ENCODE measurements at places on chromosomes 3 and 15. TPM values are rescaled to one million over a fixed set of nuclear protein-coding genes. Genes with fewer than 3 reads are reported as not detected.

Gene RARRES1
- 40.5 TPM for total RNA-seq

Gene FETUB
- total RNA-seq = not detected

Gene SUCNR1
- total RNA-seq = 0.59 TPM

Gene C15orf39
- 19.4 TPM for total RNA-seq

Gene ZNF80
- not detected for total RNA-seq

Gene TAGLN3
- 0.48 TPM for total RNA-seq

DNA sequence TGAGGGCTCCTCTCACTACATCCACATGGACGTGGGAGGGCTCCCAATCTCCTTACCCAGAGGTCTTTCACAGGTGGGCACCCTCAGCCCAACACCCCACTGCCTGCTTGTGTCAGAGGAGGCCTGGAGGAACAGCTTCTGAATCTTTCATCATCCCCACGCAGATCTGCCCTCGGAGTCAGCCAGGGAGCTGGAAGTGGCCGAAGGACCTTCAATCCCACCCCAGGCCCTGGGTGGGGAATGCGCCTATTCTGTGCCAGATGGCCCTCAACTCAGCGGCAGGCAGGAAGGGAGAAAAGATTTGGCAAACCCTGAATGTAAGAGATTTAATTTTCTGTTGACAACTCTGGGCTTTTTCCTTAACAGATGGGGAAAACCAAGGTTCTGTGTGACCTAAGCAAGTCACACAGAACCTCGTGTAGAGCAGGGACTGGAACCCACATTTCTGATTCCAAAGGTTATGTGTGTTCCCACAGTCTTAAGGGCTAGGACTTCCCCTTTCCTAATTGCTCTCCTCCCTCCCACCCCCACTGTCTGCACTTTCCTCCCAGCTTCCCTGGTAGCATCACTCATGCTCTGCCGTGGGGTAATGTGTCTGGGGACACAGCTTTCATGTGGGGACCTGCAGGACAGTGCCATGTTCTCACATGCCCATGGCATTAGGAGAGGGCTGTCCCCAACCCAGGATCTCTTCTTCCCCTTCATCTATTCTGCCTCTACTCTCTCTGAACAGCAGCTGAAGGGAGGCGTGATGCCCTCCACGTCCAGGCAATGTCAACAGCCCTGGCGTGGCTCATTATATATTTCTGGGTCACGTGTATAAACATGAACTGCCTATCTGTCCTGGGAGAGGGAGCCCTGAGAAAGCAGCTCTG lies 98.1 kb downstream of the SEMA5B start:
- no peaks in the 10 kb centered on the region for H3K4me1 ChIP-seq
- H3K27ac ChIP-seq = no peak overlapping the region
- no peak overlapping the region for H3K4me3 ChIP-seq

DNA sequence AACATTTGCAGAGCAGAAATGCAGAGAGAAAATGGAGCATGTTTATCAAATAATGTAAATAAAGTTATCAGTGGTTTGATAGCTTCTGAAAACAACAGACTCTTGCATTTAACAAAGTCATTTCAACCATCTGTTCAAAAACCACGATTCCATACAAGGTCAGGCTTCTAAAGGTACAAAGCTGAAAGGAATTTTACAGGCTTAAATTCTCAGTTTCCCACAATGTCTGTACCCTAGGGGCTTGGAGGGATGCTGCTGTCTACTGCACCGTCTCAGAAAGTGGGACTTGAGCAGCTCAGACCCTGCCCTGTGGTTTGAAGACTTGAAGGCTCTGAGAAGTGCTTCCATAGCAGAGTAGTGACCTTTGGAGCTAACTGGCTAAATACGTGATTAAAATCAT lies 30.4 kb upstream of the TM4SF1 start:
- H3K36me3 ChIP-seq = no peaks in the 10 kb centered on the region
- no peak overlapping the region for H3K27ac ChIP-seq
- DNase-seq = no peak
- H3K4me3 ChIP-seq = no peak overlapping the region
- no peaks in the 10 kb centered on the region for H3K4me1 ChIP-seq
- H3K27me3 ChIP-seq = no peaks in the 10 kb centered on the region

- H3K27ac ChIP-seq = no peak overlapping the region
- H3K4me3 ChIP-seq = no peak overlapping the region
- H3K27me3 ChIP-seq = no peaks in the 10 kb centered on the region
- H3K36me3 ChIP-seq = no peaks in the 10 kb centered on the region
- H3K4me1 ChIP-seq = no peaks in the 10 kb centered on the region
- DNase-seq = no peak
Measured at GRCh38 chr3:35929158-35929557, 289.8 kb downstream of the ARPP21 start.

DNA sequence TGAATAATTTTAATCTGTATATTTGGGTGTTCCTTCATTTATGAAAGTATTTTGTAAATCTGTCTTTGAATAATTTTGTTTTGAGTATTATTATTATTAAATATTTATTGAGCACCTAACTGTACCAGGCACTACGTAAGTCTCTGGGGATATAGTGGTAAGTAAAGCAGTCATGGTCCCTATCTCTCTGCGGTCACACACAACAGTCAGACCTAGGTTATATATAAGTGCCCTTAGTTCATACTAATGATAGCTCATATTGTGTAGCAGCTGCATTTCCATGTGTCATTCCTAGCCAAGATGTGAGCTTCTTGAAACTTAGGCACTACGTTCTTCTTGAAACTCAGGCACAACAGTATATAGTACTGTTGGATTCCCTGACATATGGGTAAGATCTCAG lies 12.4 kb downstream of the NKTR start:
- no peak overlapping the region for H3K4me3 ChIP-seq
- H3K27ac ChIP-seq = no peak overlapping the region
- DNase-seq = no peak
- no peaks in the 10 kb centered on the region for H3K27me3 ChIP-seq

DNA sequence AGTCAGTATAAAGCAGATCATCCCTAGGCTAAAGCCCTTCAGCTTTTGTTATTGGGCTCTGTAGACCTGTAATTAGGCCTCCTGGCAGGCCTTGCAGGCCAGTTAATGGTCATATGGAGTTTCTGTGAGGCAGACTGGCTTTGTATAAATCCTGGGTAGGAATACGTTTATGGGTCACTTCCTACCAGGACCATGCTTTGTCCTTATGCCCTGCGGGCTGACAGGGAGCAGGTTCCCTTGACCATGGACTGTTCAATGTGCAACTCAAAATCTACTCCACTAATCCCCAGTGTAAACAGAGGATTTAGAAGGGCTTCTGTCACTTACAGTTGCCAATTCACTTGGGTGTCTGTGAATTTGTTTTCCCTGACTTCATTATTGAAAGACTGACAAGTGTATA lies 202.7 kb upstream of the MLF1 start:
- H3K4me3 ChIP-seq = no peak overlapping the region
- H3K27ac ChIP-seq = no peak overlapping the region
- no peaks in the 10 kb centered on the region for H3K4me1 ChIP-seq
- H3K27me3 ChIP-seq = no peaks in the 10 kb centered on the region
- H3K36me3 ChIP-seq = no peaks in the 10 kb centered on the region

DNA sequence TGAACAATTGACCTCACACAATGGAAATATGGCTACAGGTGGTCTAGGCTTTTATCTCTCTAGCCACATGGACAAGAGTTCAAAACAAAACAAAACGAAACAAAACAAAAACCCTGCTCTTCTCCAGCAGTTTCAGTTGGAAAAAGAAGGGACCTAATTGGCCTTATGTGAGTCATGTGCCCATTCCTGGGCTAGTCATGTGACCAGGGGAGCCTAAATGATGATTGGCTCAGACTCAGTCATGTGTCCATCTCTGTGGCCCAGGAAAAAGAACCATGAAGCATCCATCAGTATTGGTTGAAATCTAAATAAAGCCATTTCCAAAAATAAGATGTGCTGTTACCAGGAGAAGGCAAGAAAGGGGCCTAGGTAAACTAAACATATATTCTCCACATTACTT lies 96.8 kb downstream of the ANXA2 start:
- H3K4me3 ChIP-seq = no peak overlapping the region
- no peaks in the 10 kb centered on the region for H3K36me3 ChIP-seq
- H3K27ac ChIP-seq = no peak overlapping the region
- no peaks in the 10 kb centered on the region for H3K4me1 ChIP-seq
- no peaks in the 10 kb centered on the region for H3K27me3 ChIP-seq

- no peak for DNase-seq
- H3K27ac ChIP-seq = peak overlapping the region; percentile 71
- no peak overlapping the region for H3K4me3 ChIP-seq
- H3K4me1 ChIP-seq = peaks cover 34% of the 10 kb centered on the region
- H3K36me3 ChIP-seq = no peaks in the 10 kb centered on the region
- no peaks in the 10 kb centered on the region for H3K27me3 ChIP-seq
Measured at GRCh38 chr3:141427764-141428163, 59.1 kb upstream of the RASA2 start.

GRCh38 chr3:157282261-157283191 lies 122.6 kb upstream of the CCNL1 start:
- H3K4me1 ChIP-seq = no peaks in the 10 kb centered on the region
- DNase-seq = peak; percentile 34
- H3K27me3 ChIP-seq = no peaks in the 10 kb centered on the region
- H3K27ac ChIP-seq = peak overlapping the region; percentile 50
- no peak overlapping the region for H3K4me3 ChIP-seq

- no peak overlapping the region for H3K27ac ChIP-seq
- DNase-seq = no peak
- no peak overlapping the region for H3K4me3 ChIP-seq
- no peaks in the 10 kb centered on the region for H3K36me3 ChIP-seq
- H3K4me1 ChIP-seq = no peaks in the 10 kb centered on the region
Measured at GRCh38 chr3:60188803-60189202, 1062.4 kb downstream of the FHIT start.

- DNase-seq = no peak
- H3K27ac ChIP-seq = no peak overlapping the region
- H3K27me3 ChIP-seq = no peaks in the 10 kb centered on the region
- no peak overlapping the region for H3K4me3 ChIP-seq
- H3K4me1 ChIP-seq = no peaks in the 10 kb centered on the region
- no peaks in the 10 kb centered on the region for H3K36me3 ChIP-seq
Measured at GRCh38 chr3:185402561-185402960, 39.6 kb downstream of the MAP3K13 start.

DNA sequence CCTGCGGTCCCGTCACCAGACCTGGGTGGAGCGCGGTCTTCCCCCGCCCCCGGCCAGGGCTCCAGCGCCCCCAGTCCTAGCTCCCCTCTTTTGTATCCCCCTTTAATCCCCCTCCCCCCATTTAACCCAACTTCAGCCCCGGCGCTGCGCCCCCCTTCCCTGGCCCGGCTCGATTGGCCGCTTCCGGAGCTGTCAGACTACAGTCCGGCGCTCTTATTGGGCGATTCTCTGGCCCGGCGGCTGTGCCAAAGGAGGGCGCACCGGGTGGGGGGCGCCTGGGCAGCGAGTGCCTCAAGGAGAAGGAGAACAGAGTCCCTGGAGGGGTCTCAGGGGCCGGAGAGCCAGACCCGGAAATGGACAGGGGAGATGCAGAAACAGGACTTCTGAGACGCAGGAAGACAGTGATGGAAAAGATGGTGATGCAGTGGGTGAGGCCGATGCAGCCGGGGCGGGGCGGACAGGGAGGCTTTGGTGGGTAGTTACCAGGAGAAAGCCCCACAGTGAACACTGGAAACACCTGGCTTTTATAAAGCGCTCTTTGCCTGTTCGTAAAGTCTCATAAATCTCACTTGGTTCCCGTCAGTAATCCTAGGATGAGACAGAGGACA lies 1.2 kb upstream of the ADCY5 start:
- H3K4me3 ChIP-seq = peak overlapping the region; percentile 62
- H3K36me3 ChIP-seq = no peaks in the 10 kb centered on the region
- no peaks in the 10 kb centered on the region for H3K4me1 ChIP-seq
- H3K27me3 ChIP-seq = no peaks in the 10 kb centered on the region
- peak overlapping the region; percentile 86 for H3K27ac ChIP-seq

- peak overlapping the region; percentile 73 for H3K27ac ChIP-seq
- peaks cover 14% of the 10 kb centered on the region for H3K4me1 ChIP-seq
- no peaks in the 10 kb centered on the region for H3K27me3 ChIP-seq
- H3K4me3 ChIP-seq = no peak overlapping the region
- no peaks in the 10 kb centered on the region for H3K36me3 ChIP-seq
Measured at GRCh38 chr3:187208159-187208558, 10.9 kb downstream of the RTP1 start.

DNA sequence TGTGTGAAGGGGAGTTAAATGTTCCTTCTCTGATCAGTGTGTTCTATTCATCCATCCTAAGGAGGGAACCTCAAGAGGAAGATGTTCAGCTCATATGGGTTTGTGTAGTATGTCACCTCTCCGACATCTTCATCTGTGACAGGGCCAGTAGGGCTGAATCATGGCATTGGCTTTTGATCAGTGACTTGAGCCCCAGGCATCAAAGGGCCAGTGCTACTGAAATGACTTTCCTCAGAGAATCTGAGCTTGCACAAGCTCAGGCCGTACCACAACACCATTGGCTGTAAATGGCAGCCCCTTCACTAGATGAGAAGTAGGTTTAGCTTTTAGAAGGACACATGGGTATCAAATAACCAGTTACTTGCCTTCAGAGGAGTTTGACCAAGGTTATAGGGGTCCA lies 183.2 kb upstream of the NR2E3 start:
- DNase-seq = no peak
- H3K4me3 ChIP-seq = no peak overlapping the region
- H3K36me3 ChIP-seq = no peaks in the 10 kb centered on the region
- no peaks in the 10 kb centered on the region for H3K4me1 ChIP-seq

- H3K4me3 ChIP-seq = no peak overlapping the region
- DNase-seq = no peak
- no peak overlapping the region for H3K27ac ChIP-seq
- no peaks in the 10 kb centered on the region for H3K36me3 ChIP-seq
Measured at GRCh38 chr3:184441202-184441900, 61.5 kb downstream of the CHRD start.
